Endothelial cell (in vitro differentiated cells): ENCODE measurements at places on chromosomes 12 and 14. TPM values are rescaled to one million over a fixed set of nuclear protein-coding genes. Genes with fewer than 3 reads are reported as not detected.

- H3K36me3 ChIP-seq, result peaks cover 8% of the 10 kb centered on the region
- peaks cover 1% of the 10 kb centered on the region for H3K27me3 ChIP-seq
- H3K4me3 ChIP-seq, result no peak overlapping the region
- no peak for DNase-seq
Measured at GRCh38 chr12:32568228-32568627, 110.9 kb upstream of the DNM1L start.

The RPAP3 gene
- total RNA-seq, result 36.8 TPM

GRCh38 chr14:69943084-69943780 is 64.0 kb downstream of the SMOC1 start:
- peaks cover under 1% of the 10 kb centered on the region for H3K4me1 ChIP-seq
- no peaks in the 10 kb centered on the region for H3K36me3 ChIP-seq
- H3K4me3 ChIP-seq, result no peak overlapping the region
- peaks cover 2% of the 10 kb centered on the region for H3K27me3 ChIP-seq

DNA sequence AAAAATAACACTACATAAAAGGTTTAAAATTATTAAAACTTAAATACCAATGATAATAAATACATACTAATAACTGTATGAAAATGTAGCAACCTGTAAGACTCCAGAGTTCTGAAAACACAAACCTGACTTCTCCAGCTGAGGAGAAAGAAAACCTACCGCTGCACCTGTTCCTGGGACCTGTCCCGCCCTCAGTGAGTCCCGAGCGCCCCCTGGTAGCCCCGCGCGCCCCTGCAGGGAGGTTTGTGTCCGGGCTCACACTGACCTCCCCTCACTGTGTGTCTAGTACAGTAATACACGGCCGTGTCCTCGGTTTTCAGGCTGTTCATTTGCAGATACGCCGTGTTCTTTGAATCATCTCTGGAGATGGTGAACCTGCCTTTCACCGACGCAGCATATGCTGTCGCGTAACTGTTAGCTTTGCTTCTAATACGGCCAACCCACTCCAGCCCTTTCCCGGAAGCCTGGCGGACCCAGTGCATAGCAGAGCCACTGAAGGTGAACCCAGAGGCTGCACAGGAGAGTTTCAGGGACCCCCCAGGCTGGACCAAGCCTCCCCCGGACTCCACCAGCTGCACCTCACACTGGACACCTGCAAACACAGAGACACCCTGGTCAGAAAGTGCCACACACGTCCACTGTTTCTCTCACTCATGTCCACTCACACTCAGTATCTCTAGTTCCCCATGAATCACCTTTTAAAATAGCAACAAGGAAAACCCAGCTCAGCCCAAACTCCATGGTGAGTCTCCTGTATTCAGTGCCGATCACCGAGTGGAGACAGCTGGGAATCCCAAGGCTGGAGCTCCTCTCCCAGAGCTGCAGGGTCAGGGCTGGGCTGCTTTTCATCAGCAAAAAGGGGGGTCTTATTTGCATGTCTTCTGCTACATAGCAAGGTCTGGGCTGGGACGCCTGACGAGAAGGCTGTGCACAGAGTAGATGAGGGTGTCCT is 1276.3 kb downstream of the TMEM121 start:
- peaks cover 4% of the 10 kb centered on the region for H3K27me3 ChIP-seq
- H3K27ac ChIP-seq, result no peak overlapping the region
- DNase-seq, result no peak
- H3K4me3 ChIP-seq, result no peak overlapping the region
- H3K36me3 ChIP-seq, result no peaks in the 10 kb centered on the region

DNA sequence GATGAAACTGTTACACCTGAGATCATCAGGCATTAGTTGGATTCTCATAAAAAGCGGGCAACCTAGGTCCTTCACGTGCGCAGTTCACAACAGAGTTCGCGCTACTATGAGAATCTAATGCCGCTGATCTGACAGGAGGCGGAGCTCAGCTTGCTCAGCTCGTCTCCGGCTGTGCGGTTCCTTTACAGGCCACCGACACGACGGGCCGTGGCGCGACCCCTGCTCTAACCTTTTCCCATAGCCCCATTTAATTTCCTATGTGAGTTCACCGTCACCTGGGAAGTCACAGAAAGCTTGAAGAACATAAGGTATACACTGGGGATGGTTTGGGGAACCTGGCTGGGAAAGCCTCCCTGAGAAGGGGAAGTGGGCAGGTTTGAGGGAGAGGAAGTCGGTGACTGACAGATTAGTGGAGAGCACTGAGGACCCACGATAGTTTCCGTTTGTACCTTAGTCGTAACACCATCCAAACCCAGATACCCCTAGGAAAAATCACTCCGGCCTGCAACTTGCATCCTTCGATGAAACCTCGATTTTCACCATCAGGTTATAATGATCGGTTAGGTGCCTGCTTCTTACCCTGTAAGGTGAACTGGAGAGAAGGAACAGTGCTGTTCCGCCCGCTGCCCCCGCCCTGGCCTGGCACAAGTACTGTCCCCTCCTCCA is 2.8 kb upstream of the AAAS start:
- H3K4me1 ChIP-seq, result peaks cover 34% of the 10 kb centered on the region
- H3K27me3 ChIP-seq, result peaks cover 12% of the 10 kb centered on the region
- peak; percentile 38 for DNase-seq

The MYO1H gene
- 4.4 TPM for total RNA-seq

DNA sequence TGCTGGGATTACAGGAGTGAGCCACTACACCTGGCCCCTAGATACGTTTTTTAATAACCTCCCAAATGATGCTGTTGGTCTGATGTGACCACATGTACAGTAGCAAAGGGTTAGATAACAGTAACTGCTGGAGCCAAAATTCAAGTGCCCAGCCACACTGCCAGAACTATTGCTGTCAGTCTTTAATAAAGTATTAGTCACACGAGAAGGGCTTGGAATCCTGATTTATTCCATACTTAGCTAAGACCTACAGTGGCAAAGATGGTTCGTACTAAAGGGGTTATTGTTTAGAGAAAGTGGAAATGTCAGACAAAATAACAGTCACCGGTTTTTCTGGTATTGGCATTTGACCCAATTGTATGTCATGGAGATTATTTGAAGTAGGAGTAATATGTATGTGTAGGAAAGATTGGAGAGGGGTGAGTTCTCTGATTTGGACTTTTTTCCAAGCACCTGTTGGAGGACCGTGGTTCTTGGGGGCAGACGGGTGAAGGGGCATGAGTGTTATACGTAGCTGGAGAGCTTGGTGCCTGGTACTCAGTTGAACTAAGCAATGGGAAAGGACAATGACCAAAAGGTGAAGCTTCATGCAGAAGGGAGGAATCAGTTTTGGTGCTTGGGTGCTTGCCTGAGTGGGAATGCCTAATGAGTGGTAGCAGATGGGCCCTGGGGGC is 9.7 kb downstream of the TUBA1C start:
- H3K36me3 ChIP-seq, result peaks cover 26% of the 10 kb centered on the region
- no peaks in the 10 kb centered on the region for H3K4me1 ChIP-seq
- peak overlapping the region; percentile 15 for H3K4me3 ChIP-seq
- no peak for DNase-seq
- H3K27ac ChIP-seq, result peak overlapping the region; percentile 30
- H3K27me3 ChIP-seq, result peaks cover 1% of the 10 kb centered on the region

The TSPAN11 gene
- total RNA-seq, result 3.6 TPM

- no peak overlapping the region for H3K4me3 ChIP-seq
- peaks cover 25% of the 10 kb centered on the region for H3K36me3 ChIP-seq
- H3K27me3 ChIP-seq, result no peaks in the 10 kb centered on the region
- no peak overlapping the region for H3K27ac ChIP-seq
Measured at GRCh38 chr14:91805659-91806058, 61.7 kb downstream of the TC2N start.

The SLCO1B1 gene
- total RNA-seq, result not detected

The E2F7 gene
- total RNA-seq, result 6.2 TPM

The CD27 gene
- not detected for total RNA-seq
